CD4-positive, alpha-beta T cell treated with Interleukin-1 beta for 1 hour (primary cell): ENCODE measurements at places on chromosomes 1 and 21.
A peak's percentile ranks its signal among the peaks of the same experiment; 100 is the strongest.

- DNase-seq, result no peak
These were observed 954.9 kb downstream of the ADGRL2 start for GRCh38 chr1:82755671-82756070.

- no peak for DNase-seq
These were observed 560.1 kb downstream of the OMA1 start for GRCh38 chr1:57986432-57986831.

GRCh38 chr1:44040846-44041245 lies 9.6 kb upstream of the SLC6A9 start:
- DNase-seq, result no peak

DNA sequence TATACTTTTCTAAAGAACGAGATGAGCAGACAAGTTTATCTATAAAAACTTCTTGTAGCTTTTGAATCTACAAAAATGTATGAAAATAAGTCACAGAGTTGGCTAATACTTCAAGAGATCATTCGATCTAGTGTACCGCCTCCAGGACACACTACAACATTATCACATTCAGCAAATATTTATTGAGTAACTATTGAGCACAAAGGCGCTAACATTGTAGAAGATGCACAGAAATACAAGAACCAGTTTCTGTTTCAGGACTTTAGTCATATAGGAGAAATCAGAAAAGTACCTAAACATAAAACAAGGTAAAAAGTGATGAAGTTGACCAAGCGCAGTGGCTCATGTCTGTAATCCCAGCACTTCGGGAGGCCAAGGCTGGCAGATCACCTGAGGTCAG lies 20.6 kb downstream of the WASF2 start:
- no peak for DNase-seq

- DNase-seq, result no peak
These were observed 228.2 kb upstream of the USP24 start for GRCh38 chr1:55443175-55443915.

DNA sequence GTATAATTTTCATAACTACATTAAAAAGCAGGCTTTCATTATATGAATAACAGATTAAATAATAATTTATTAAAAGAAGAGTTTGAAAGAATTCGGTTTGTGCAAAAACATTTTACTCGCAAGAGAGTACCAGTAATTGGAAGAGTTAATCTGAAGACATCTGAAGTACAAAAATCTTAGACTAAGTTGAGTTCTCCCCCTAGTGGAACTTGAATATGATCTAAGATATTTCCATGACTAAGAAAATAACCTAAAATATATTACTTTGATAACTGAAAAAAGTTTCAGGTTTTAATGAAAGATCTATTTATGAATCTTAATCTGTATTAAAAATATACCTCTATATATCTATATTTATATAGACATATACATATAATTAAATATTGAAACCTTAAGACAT lies 112.5 kb upstream of the GFI1 start:
- peak; percentile 50 for DNase-seq

- no peak for DNase-seq
These were observed 62.8 kb downstream of the MAGI3 start for GRCh38 chr1:113452921-113453770.

DNA sequence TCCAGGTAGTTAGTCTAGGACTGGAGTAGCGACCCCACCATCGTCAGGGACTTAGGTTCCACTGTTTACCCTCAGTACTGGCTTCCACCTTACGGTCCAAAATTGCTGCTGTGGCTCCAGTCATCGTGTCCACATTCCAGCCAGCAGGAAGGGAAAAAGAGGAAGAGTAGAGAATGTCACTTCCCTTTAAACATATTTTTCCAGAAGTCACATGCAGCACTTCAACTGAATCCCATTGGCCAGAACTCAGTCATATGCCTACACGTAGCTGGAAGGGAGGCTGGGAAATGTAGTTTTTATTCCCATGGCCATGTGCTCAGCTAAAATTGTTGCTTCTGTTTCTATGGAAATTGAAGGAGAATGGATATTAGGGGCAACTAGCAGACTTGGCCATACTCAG lies 84.1 kb upstream of the SELENON start:
- no peak for DNase-seq

- DNase-seq, result no peak
These were observed 251.9 kb downstream of the DPYD start for GRCh38 chr1:97668945-97669344.

DNA sequence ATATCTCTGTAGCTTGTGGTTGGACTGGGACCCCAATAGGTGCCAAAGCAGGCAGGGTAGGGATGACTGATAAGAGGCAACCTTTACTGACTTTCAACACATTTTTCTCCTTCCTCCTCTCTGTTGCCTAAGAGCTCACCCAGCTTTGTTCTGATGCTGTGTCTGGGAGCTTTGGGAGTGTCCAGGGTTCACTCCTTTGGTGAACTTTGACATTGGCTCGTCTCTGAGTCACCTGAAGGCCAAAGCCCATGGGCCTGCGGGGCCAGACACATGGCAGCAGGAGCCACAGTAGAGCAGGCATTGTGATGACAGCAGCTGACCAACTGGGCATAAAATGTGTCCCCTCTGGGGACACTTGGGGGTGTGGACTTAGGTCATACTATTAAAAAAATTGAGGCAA lies 99.5 kb upstream of the ZNF644 start:
- DNase-seq, result no peak

GRCh38 chr21:16568244-16568643 lies 838.5 kb downstream of the USP25 start:
- DNase-seq, result no peak
